ENCODE measurements at places on chromosomes 3 and 15. TPM values are rescaled to one million over a fixed set of nuclear protein-coding genes. Genes with fewer than 3 reads are reported as not detected.

The SMCO1 gene
- not detected for total RNA-seq

DNA sequence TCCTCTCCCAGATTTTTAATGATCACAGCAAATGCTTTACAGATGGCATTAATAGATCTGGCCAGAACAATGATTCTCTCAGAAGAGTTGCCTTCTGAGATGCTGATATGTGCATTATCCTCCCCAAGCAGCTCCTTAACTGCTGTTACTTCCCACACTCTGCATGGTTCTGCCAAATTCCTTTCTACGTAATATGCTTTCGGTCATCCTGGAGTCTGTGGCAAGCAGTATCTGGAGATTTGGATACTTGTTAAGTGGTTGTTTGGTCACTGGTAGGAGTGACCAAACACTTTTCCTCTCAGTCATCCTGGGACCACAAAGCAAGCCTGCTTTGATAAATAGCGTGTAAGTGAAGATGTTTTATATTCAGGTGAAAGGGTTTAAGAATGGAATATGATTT lies 71.1 kb upstream of the CCNL1 start:
- DNase-seq, result no peak

GRCh38 chr15:29569533-29570092 lies 252.7 kb downstream of the TJP1 start:
- DNase-seq, result peak; percentile 2

- no peak for DNase-seq
These were observed 26.0 kb upstream of the THBS1 start for GRCh38 chr15:39554746-39555387.

GRCh38 chr3:188421151-188421821 lies 267.3 kb downstream of the LPP start:
- no peak for DNase-seq

DNA sequence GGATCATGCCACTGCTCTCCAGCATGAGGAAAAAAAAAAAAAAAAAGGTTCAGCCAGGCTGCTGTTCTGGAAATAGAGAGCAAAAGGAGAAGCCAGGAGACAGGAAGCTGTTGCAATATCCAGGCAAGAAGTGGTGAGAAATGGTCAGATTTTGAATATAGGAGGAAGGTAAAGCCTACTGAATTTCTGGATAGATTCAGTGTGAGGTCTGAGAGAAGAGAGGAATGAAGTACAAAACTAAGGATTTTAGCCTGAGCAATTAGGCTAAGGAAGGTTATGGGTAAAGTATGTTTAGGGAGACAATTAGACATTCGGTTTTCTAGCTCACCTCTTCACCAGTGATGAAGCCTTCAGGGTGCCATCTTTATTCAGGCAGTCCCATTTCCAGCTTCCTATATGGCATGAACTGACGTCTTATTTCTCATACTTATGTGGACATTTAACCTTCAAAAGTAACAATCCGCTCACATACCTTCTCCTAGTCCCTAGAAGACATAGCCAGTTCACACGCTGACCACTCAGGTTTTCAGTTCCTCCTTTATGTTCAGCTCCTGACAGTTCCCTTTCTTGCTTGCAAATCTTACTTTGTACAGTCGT lies 57.2 kb downstream of the KIF9 start:
- DNase-seq, result no peak

All from hematopoietic multipotent progenitor cell (in vitro differentiated cells).